NK-92 treated with Interleukin-12 subunit alpha and Interleukin-12 subunit beta, amount 100 ng/mL, for 24 hours (cell line): ENCODE measurements at places on chromosomes 5 and 9.

DNA sequence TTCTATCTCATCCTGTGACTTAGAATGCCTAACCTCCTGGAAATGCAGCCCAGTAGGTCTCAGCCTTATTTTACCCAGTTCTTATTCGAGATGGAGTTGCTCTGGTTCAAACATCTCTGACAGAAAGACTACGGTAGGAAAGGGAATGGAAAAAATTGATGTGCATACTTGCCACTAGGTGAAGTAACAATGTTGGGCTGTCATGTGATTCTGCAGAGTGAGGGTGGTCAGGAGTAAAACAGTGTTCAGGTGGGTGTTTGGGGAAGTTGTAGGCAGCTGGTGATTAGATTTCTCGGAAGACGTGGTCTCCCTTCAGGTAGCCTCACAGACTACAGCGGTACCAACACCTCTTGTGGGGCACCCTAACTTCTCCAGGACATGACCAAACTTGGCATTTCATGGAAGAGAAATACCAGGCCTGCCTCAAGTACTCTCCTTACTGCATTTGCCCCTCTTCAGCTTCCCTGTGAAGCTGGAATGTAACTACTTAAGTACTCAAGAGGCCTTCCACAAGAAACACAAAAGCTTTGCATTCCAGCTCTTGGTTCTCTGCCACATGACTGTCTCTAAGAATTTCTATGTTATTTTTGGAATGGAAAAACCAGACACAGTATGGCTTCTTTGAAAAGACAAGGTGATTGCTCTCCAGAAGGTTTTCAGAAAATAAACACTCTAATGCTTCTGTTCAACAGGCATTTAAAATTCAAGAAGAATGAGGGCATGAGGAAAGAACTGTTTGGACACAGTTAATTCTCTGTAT lies 17.4 kb upstream of the ENTREP1 start:
- no peak for DNase-seq

- DNase-seq = no peak
These were observed 630.2 kb upstream of the DMAC1 start for GRCh38 chr9:8429768-8430167.

GRCh38 chr5:170571875-170572852 lies 68.3 kb downstream of the KCNIP1 start:
- no peak for DNase-seq

- no peak for DNase-seq
These were observed 4.1 kb upstream of the KCNMB1 start for GRCh38 chr5:170393235-170393634.

DNA sequence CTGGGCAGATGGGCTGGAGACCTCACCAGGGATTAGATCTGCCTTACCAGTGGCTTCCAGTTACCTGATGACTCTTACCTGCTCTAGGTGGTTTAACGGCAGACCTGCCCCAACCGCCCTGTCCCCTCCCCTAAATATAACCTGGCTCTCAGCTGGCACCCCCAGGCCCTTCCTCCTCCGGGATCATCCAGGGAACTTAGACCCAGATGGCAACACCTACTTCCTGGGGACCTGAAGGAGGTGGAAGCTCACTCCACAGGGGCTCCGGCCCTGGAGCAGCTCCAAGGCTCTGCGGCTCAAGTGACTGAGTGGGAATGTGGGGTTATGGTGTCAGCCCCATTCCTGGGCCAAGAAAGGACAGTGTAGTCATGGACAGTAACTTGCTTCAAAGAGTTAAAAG lies 130.4 kb downstream of the OLFM1 start:
- DNase-seq = no peak

DNA sequence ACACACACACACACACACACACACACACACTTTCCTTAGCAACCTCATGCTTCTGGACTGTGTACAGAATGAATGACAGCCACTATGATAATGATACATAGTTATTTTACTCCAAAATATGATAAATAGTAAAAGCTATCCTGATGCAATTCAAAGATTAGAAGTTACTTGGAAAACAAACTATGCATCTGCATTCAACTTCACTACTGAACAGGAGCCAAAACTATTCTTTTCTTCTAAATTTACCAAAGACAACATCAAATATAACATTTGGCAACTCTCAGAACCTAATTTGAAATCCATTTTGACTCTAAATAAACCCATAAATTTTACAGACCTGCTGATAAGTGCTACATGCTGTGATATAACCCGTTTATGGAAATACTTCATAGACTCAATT lies 33.3 kb downstream of the GLIS3 start:
- DNase-seq = no peak

- DNase-seq = no peak
These were observed 10.7 kb upstream of the IL17B start for GRCh38 chr5:149389552-149390495.

DNA sequence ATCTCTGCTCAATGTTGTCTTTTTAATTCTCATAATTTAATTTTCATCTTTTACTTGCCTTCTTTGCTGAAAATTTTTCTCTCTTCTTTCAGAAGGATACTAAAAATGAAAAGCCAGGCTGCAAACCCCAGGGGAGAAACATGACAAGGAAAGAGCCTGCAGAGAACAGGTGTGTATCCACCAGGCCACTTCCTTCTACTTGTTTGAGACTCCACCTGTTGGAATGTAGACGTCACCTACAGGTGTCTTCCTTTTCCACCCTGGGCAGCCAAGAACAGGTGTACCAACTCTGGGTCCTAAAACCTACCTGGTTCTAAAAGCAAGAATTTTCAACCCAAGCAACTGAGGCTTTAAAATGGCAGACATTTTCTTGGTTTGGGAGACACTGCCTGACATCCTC lies 166.8 kb downstream of the ATP10B start:
- no peak for DNase-seq
